NCI-H187 (cell line): ENCODE measurements at places on chromosomes 4 and X.

GRCh38 chr4:3655963-3656362 lies 110.2 kb upstream of the ADRA2C start:
- peak; percentile 86 for DNase-seq

GRCh38 chr4:16360694-16361262 lies 134.5 kb upstream of the TAPT1 start:
- peak; percentile 65 for DNase-seq

DNA sequence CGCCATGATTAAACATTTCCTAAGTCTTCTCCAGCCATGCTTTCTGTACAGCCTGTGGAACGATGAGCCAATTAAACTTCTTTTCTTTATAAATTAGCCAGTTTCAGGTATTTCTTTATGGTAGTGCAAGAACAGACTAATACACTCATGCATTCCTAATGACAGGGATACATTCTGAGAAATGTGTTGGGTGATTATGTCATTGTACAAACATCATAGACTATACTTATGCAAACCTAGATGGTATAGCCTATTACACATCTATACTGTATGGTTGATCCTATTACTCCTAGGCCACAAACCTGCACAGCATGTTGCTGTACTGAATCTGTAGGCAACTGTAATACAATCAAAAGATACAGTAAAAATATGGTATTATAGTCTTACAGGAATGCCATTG lies 83.1 kb downstream of the ATOH1 start:
- no peak for DNase-seq

DNA sequence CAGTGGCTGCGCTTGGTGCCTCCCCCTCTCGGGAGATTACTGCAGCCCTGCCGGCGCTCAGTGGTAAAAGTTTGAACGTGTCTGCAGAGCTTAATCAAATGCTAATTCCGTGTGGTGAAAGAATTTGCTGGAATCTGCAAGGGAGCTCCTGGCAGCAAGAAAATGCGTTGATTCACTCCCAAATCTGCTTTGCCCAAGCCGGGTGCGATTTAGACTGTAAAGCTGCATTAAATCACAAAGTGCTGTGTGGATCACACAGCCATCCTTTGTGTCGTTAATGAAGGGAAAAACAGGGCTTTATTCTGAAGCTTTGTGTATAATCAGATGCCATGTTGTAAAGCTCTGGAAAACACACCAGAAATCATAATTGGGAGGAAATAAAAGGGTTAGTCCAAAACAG lies 444.1 kb downstream of the BCOR start:
- DNase-seq: no peak

DNA sequence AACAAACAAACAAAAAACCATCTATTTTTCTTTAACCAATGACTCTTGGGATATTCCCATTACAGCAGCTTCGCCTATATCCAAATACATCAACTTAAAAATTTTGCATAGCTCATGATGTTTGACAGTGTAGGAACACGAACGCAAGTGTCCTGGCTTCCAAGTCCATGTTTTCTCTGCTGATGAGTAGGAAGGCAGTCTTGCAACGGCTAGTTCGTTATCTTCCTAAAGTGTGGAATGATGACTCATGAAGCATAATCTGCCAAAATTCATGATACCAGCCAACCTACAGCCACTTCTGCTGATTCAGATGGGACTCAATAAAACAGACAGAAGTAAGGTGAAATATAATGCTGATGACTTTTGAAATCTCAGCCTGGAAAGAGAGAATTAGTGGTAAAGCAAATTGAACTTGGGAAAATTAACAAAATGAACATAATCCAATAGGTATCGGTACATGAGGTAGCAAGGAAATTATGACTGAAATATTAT lies 6.4 kb upstream of the SEPTIN11 start:
- DNase-seq: no peak

DNA sequence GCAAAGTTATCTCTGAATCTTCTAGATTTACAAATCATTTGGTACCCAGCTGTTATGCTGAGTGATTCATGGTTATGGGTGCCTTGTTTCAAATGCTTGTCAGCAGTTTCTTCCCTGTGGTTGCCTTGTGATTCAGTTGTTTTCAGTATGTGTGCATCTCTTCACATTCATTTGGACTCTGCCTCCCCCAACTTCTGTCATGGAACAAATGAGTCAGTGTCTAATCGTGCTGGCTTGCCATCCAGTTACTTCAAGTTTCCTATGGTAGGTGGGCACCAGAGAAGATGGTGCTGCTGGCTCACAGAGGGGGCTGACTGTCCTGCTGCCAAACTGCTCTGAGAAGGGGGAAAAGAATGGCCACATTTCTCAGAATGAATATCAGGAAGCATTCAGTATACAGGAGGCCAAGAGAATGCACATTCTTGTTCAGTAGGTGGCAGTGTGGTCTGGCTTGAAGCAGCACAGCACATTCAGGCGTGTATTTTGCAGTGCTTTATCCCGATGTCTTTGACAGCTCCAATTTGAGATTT lies 260.9 kb downstream of the GLUD2 start:
- DNase-seq: no peak
